ENCODE measurements at places on chromosomes 2 and 18.
A peak's percentile ranks its signal among the peaks of the same experiment; 100 is the strongest.

DNA sequence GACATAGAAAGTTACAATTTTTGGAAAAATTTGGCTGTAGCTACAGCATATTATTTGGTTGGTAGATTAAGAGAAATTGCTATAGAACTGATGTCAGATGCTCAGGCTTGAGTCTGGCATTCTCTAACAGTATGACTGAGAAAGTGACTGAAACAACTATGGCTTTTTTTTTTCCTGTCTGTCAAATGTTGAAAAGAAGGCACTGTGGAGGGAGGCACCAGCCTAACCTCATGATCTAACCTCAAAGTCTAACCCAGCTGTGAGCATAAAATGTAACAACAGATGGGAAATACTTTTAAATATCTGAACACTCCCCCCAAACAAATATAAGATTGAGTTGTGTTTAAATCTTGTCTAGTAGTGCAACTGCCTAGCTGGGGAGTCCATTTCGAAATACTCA lies 629.1 kb downstream of the LRP1B start:
- DNase-seq = no peak

- no peak for DNase-seq
Observed at GRCh38 chr2:86001326-86001725, 104.4 kb downstream of the POLR1A start.

DNA sequence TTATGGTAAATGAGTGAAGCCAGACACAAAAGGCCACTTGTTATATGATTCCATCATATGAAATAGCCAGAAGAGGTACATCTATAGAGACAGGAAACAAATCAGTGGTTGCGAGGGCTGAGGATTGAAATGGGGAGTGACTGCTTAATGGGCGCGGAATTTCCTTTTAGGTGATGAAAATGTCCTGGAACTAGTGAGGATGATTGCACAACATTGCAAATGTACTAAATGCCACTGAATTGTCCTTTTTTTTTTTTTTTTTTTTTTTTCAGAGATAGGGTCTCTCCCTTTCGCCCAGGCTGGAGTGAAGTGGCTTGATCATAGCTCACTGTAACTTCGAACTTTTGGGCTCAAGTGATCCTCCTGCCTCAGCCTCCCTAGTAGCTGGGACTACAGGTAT lies 15.3 kb upstream of the GAREM2 start:
- no peak for DNase-seq

DNA sequence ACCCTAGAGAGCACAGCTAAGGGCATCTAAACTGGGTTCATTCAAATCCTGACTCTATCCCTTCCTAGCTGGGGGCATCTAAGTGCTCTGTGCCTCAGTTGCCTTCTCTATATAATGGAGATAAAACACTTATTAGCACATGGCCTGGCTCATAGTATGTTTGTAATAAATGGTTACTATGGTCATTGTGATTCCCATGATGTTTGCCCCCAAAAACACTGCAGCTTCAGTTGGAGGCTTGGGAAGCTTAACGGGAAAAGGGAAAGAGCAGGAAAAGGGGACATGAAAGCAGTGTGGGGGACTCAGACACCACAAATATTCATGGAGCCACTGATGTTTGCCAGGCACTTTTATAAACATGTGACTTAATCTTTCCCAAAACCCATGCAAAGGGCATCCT lies 118.1 kb downstream of the INHBB start:
- no peak for DNase-seq

DNA sequence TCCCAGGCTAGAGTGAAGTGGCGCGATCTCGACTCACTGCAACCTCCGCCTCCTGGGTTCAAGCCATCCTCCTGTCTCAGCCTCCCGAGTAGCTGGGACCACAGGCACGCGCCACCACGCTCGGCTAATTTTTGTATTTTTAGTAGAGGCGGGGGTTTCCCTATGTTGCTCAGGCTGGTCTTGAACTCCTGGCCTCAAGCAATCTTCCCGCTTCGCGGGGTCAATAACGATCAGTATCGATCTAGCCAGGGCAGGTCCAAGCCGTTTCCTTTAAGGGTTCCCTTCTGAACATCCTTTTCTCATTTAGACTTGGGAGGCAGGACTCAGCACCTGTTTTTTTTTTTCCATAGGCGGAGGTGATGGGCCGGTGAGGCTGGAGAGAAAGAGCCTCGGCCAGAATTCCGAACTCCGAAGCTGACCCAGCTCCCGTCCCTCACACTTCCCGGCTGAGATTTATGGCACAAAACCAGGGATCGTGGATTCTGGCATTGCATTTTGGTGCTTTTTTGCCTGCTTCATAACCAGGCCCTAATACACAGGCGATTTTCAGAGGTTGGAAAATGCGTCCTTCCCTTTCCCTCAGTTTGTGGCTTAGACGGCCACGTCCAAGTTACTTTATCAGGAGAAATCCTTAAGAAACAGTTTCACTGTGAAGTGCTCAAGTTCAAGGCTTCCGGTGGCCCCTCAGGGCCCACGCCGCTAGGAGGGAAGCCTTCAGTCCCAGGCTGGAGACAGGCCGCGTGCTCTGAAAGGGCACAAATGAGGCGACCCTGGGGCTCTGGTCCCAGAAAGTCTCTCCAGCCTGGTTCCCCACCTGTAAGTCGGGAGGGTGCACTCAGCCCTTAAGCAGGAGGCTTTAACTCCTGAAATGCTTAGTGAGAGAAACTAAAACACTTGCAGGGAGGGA lies 998 bp upstream of the SLC66A3 start:
- no peak for DNase-seq

DNA sequence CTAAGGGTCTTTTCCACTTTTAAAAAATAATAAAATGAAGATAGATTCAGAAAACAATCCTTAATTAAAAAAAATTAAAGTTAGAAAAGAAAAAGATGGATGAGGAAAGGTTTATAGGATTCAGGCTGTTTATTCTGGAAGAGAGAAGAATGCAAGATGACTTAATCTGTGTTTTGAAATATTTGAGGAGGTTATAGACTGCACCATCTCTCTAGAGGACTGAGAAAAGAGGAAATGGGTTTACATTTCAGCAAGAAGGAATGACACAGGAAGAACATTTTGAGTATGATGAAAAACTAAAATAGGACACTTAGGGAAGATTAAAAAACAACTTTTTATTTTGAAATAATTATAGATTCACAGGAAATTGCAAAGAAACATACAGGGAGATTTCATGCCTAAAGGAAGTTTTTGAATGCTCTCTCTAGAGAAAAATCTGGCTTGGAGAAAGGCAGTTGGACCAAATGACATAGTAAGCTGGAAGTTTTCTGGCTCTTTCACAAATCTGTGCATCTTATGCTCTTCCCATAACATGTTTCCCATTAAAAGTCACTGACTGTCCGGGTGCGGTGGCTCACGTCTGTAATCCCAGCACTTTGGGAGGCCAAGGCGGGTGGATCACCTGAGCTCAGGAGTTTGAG lies 75.0 kb downstream of the CERS6 start:
- DNase-seq = no peak

- no peak for DNase-seq
Observed at GRCh38 chr2:233084488-233084887, 24.3 kb downstream of the INPP5D start.

GRCh38 chr2:47254464-47254863 lies 99.4 kb upstream of the STPG4 start:
- no peak for DNase-seq

- no peak for DNase-seq
Observed at GRCh38 chr18:48065601-48065995, 135.1 kb upstream of the SMAD2 start.

DNA sequence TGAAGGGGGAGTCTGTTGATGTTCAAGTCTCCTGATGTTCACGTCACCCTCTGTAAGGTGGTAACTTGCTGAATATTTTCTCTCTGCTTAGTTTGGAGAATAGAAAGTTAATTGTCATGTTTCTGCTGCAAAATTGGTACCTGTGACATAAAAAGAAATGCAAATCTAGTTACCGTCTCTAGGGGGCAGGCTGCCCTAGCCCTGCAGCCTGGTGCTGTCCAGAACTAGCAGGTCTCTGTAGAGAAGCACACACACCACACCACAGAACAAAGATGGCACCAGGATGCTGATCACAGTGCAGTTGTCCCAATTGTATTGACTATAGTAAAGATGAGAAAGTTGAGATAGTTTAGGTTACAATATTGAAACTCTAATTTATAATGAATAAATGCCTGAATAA lies 47.0 kb downstream of the SLC9A4 start:
- no peak for DNase-seq

- DNase-seq = no peak
Observed at GRCh38 chr2:133768658-133769435, 200.6 kb upstream of the NCKAP5 start.

DNA sequence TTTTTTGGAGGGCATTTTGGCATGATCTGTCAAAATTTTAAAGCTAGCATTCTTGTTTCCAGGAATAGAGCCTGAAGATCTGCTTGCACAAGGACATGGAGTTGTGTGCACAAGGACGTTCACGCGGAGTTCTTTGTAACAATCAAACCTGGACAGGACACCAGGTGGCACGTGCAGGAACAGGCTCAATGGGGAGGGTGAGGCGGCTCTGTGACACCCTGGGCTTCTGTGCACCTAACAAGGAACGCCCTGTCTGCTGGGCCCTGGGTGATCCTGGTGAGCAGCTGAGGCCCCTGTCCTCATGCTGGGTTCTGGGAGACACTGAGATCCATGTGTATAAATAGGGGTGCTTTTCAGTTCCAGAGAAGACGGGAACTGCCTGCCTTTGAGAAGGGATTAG lies 93.1 kb upstream of the PXDN start:
- no peak for DNase-seq

GRCh38 chr2:161250864-161251436 lies 57.3 kb upstream of the PSMD14 start:
- no peak for DNase-seq

GRCh38 chr18:26436176-26437051 lies 111.9 kb downstream of the KCTD1 start:
- peak; percentile 50 for DNase-seq
